Hippocampal formation (tissue), 2 donors: ENCODE measurements at places on chromosomes 5 and 9.

DNA sequence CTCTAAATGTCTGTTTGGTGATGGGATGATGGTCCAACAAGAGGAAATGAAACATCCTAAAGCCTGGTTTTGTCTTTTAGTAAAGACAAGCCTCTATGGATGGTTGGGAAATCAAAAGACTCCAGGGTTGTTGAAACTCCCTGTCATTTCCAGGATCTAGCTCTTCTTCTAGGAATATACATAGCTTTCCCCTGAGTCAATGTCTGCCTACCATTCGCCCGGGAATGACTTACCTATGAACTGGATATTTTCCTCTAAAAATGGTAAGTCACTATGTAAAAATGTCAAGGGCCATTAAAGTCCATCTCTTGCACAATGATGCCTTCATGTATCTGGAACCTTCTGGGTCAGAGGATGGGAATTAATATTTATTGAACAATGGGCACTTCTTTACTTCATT, 11.1 kb upstream of the KIF12 start:
- DNase-seq, result no peak

DNA sequence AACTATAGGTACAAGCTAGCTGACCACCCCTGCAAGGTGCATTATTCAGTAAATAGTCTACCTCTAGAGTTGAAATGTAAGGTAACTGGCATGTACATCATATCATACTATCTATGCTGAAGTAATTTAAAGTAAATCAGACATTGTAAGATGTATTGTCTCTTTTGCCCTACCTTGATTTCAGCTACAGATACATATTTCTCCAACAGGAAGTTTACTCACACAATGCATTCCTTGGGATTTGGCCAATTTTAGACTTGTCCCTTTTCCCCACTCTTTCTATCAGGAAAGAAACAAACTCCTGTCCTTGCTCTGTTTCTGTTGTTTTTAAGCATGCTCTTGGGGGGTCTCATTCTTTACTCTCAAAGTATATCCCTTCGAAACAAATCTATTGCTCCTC, 58.5 kb upstream of the TSLP start:
- no peak for DNase-seq

DNA sequence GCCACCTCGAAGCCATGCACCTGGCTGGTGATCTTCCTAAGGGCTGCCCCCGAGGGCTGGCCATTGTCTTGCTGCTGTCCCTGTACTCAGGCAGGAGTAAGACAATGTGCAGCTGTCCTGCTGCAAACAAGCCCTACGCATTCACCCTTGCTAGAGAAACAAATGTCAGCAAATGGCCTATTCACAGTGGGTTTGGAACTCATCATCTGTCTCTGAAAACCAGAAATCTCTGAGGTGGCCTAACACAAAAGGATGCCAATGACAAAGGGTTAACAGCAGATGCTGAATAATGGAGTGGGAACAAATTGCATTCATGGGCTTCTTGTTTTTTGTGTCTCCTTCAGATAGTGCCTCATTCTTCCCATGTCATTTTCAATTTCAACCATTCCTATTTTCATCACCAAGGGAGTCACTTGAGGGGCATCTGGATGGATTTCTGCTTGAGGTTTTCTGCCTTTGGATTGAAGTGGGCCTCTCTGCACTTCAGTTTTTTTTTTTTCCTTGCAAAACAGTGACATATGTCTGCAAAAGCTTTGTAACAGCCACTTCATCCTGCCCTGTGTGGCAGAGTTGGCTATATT, 261.6 kb upstream of the VLDLR start:
- DNase-seq, result no peak

DNA sequence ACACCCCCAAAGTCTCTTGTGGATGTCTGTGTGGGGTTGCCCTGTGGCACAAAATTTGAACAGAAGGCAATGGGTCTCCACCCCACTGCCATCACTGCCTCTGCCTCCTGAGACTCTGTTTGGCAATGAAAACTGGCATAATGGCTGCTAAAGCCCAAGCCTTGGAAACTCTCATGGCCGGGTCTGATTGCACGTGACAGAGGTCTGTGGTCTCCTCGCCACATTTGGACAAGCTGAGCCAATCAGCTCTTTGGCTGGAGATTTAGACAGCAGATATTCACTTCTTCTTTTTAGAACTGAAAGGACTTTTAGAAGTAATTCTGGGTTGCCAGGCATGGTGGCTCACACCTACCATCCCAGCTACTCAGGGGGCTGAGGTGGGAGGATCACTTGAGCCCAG, 5.5 kb downstream of the GGTA1 start:
- DNase-seq, result no peak

DNA sequence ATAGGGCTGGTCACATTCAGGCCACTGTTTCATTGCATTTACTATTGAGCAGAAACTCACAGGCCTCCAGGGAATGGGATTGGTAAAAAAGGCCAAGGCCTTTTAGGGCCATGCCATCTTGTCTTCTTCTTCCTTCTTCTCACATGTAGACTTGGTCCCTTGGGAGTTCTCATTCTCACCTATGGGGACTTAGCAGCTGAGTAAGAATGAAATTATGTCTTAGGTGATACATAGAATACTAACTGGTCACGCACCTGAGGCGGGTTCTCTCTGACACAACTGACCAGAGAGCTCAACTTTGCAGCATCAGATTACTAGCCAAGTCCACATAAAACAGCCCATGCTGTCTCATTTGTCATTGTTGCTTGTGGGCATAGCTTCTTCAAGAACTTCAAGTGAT, 641.8 kb downstream of the EFNA5 start:
- no peak for DNase-seq

GRCh38 chr5:36279054-36279698, 22.5 kb downstream of the RANBP3L start:
- no peak for DNase-seq

GRCh38 chr9:111740739-111741138, 54.0 kb downstream of the SHOC1 start:
- DNase-seq, result no peak
